ENCODE measurements at places on chromosomes 5 and 9. TPM values are rescaled to one million over a fixed set of nuclear protein-coding genes. Genes with fewer than 3 reads are reported as not detected.

The SCGB3A2 gene
- total RNA-seq = not detected

The TEX48 gene
- not detected for total RNA-seq

The SLC45A2 gene
- not detected for total RNA-seq

The MAMDC4 gene
- total RNA-seq = 3.3 TPM

The ANKRD31 gene
- 0.19 TPM for total RNA-seq

The CSF1R gene
- total RNA-seq = 0.56 TPM

The SH3GL2 gene
- total RNA-seq = under 0.01 TPM

The ARSI gene
- 5.4 TPM for total RNA-seq

The FAM163B gene
- under 0.01 TPM for total RNA-seq

The EIF4E1B gene
- total RNA-seq = not detected

The PCDHGA2 gene
- total RNA-seq = 1.5 TPM

The SLCO4C1 gene
- total RNA-seq = under 0.01 TPM

The OR1J2 gene
- total RNA-seq = not detected

The SOHLH1 gene
- total RNA-seq = not detected

The ARID3C gene
- total RNA-seq = under 0.01 TPM

The SPINK7 gene
- not detected for total RNA-seq

The PLPPR1 gene
- not detected for total RNA-seq

The SLC9A3 gene
- 1.1 TPM for total RNA-seq

The DNAI1 gene
- total RNA-seq = not detected

The CSNK1G3 gene
- 45.6 TPM for total RNA-seq

The GRXCR2 gene
- not detected for total RNA-seq

The ADAMTS6 gene
- total RNA-seq = 208 TPM

The KIF24 gene
- total RNA-seq = 2.7 TPM

The NR5A1 gene
- total RNA-seq = not detected

The TTC39B gene
- 10.2 TPM for total RNA-seq

The MYMK gene
- not detected for total RNA-seq

The ABHD17B gene
- 19.9 TPM for total RNA-seq

The LCN15 gene
- total RNA-seq = not detected

The HTR1A gene
- total RNA-seq = not detected

The PDGFRB gene
- total RNA-seq = 197 TPM

The OMD gene
- total RNA-seq = not detected

The PAEP gene
- not detected for total RNA-seq

The ANXA2R gene
- 1.1 TPM for total RNA-seq

The SEMA6A gene
- 0.28 TPM for total RNA-seq

The IL4 gene
- total RNA-seq = not detected

The BTNL8 gene
- total RNA-seq = not detected

The NME5 gene
- total RNA-seq = 1.7 TPM

The ADAMTS19 gene
- under 0.01 TPM for total RNA-seq

The C1QTNF2 gene
- 0.28 TPM for total RNA-seq

The CKMT2 gene
- total RNA-seq = 1.3 TPM

The IFNK gene
- not detected for total RNA-seq
